ENCODE measurements at places on chromosomes 3 and 15. TPM values are rescaled to one million over a fixed set of nuclear protein-coding genes. Genes with fewer than 3 reads are reported as not detected.

Gene GRAMD1C
- total RNA-seq, result 10.8 TPM

Gene PODXL2
- total RNA-seq, result 192 TPM

Gene SERINC4
- total RNA-seq, result 0.23 TPM

Gene GRIP2
- 11.3 TPM for total RNA-seq

Gene AGTR1
- total RNA-seq, result 1.4 TPM

Gene SELENOS
- total RNA-seq, result 45.9 TPM

Gene TM4SF18
- total RNA-seq, result 4.8 TPM

Gene GOLGA6L4
- 2.1 TPM for total RNA-seq

Gene AGBL1
- total RNA-seq, result 3.0 TPM

Gene TLR9
- under 0.01 TPM for total RNA-seq

Gene OXSR1
- total RNA-seq, result 52.4 TPM

Gene EPHB1
- 24.2 TPM for total RNA-seq

Gene SLC6A1
- 154 TPM for total RNA-seq

Gene PIF1
- total RNA-seq, result 2.3 TPM

Gene SCAMP5
- total RNA-seq, result 82.1 TPM

Gene NSMCE3
- 14.5 TPM for total RNA-seq

Gene CACNA1D
- total RNA-seq, result 30.9 TPM

Gene ABHD6
- total RNA-seq, result 24.9 TPM

Gene FOXB1
- total RNA-seq, result 2.1 TPM

Gene MFGE8
- 65.3 TPM for total RNA-seq

Gene A4GNT
- not detected for total RNA-seq

Gene TMEM266
- total RNA-seq, result 12.5 TPM

Gene ISL2
- total RNA-seq, result not detected

Gene GP9
- not detected for total RNA-seq

Gene EFL1
- 27.5 TPM for total RNA-seq

Gene GOLGA8N
- 4.6 TPM for total RNA-seq

Gene SLC12A8
- total RNA-seq, result 5.8 TPM

Gene PCSK6
- 17.8 TPM for total RNA-seq

Gene GDPGP1
- 8.3 TPM for total RNA-seq

Gene TNFAIP8L3
- 5.5 TPM for total RNA-seq

Gene SNX33
- total RNA-seq, result 2.5 TPM

Gene SMCO1
- not detected for total RNA-seq

Gene FES
- total RNA-seq, result 6.0 TPM

Gene PRRT3
- total RNA-seq, result 9.9 TPM

Gene RBPMS2
- total RNA-seq, result 0.46 TPM

Gene OR5K2
- not detected for total RNA-seq

Gene RAMAC
- total RNA-seq, result 40.4 TPM

Gene IL12A
- 1.4 TPM for total RNA-seq

Gene INSYN1
- 36.0 TPM for total RNA-seq

Gene CYP1A2
- not detected for total RNA-seq

Gene FETUB
- not detected for total RNA-seq

Gene KNG1
- not detected for total RNA-seq

Gene BFSP2
- total RNA-seq, result not detected

Gene CPA3
- 1.6 TPM for total RNA-seq

Gene ISY1
- total RNA-seq, result 13.4 TPM

Gene ALS2CL
- total RNA-seq, result 2.1 TPM

Gene CSTA
- total RNA-seq, result 1.4 TPM

Gene DUOXA1
- total RNA-seq, result not detected

Gene TMC3
- 0.23 TPM for total RNA-seq

Gene PLA1A
- total RNA-seq, result 0.23 TPM

Gene GPR149
- total RNA-seq, result 22.1 TPM

Gene HRH1
- total RNA-seq, result 7.8 TPM

All from diencephalon (tissue), 1 donor.